ENCODE measurements at places on chromosomes 12 and 14.

- DNase-seq, result peak; percentile 35
Measured at GRCh38 chr12:113152835-113153814, 3.6 kb downstream of the CFAP73 start.

- no peak for DNase-seq
Measured at GRCh38 chr12:57103856-57104255, 7.3 kb downstream of the STAT6 start.

- no peak for DNase-seq
Measured at GRCh38 chr12:131758016-131758739, 47.3 kb downstream of the SFSWAP start.

- no peak for DNase-seq
Measured at GRCh38 chr12:71719647-71720370, 33.9 kb downstream of the TMEM19 start.

- DNase-seq, result no peak
Measured at GRCh38 chr14:60760644-60761364, 26.2 kb downstream of the MNAT1 start.

- no peak for DNase-seq
Measured at GRCh38 chr12:88067301-88067700, 38.1 kb upstream of the C12orf50 start.

- DNase-seq, result no peak
Measured at GRCh38 chr12:123752046-123752445, 10.1 kb upstream of the DNAH10 start.

GRCh38 chr14:55752580-55753390 lies 172.8 kb downstream of the KTN1 start:
- peak; percentile 57 for DNase-seq

DNA sequence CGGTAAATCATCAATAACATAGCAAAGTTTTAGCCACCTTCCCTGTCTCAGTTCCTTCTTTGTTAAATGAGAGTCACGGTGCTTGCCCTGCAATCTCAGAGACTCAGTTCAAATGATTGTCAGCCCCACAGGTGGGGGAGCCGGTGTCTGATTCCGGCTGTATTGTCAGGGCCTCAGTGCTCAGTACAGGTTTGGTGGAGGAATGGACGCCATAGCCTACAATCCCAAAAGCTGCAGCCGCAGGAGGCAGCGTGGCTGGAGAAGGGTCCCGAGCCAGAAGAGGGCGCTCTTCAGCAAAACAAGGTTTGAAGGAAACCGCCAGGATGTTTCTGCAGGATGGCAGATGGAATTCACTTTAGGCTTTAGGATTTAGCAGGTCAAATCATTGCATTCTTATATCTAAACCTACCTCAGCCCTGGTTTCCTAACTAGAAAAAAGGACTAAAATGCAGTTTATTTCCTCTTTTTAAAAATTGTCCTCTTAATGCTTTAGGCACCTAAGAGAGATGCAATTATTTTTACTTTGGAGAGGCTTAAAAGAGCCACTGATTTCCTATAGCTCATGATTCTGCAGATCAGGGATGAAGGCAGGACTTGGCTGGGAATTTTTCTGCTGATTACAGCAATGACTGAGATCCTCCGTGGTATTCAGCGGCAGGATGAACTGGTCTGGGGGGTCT lies 29.2 kb downstream of the FOS start:
- peak; percentile 68 for DNase-seq

GRCh38 chr12:131348231-131348630 lies 362.7 kb upstream of the SFSWAP start:
- DNase-seq, result no peak

DNA sequence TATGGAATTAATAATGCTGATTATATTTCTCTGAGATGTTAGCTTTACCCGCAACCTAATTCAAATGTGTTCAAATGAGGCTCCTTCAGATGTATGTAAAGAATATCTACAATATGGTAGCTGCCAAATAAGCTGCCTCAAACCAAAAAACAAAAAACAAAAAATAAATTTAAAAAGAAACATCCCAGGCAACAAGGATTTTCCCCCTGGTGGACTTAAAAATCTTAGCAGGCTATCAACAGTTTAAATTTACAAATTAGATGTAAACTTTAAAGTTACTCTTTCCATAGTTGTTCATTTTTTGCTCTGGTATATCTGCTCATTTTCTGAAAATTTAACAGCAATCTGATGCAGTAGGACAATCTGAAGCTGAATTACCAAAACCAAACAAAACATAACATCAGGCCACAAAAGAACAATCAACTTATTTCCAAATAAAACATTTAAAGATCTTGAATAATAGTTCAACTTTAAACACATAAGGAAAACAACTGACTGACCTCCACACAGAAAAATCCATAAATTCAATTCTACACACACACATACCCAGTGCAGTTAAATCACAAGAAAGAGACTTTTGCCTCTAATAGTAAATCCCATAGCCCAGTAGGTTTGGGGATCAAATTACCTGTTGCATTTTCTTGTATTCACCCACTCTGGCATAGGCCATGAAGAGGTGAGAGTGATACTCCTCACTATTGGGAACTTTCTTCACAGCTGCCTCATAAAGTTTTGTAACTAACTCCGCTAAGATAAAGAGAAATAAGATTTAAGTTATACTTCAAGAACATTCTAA lies 21.3 kb downstream of the NAA25 start:
- no peak for DNase-seq

GRCh38 chr12:31732926-31733548 lies 4.2 kb upstream of the AMN1 start:
- DNase-seq, result peak; percentile 49

GRCh38 chr12:3777206-3777809 lies 24.4 kb upstream of the CRACR2A start:
- DNase-seq, result no peak

DNA sequence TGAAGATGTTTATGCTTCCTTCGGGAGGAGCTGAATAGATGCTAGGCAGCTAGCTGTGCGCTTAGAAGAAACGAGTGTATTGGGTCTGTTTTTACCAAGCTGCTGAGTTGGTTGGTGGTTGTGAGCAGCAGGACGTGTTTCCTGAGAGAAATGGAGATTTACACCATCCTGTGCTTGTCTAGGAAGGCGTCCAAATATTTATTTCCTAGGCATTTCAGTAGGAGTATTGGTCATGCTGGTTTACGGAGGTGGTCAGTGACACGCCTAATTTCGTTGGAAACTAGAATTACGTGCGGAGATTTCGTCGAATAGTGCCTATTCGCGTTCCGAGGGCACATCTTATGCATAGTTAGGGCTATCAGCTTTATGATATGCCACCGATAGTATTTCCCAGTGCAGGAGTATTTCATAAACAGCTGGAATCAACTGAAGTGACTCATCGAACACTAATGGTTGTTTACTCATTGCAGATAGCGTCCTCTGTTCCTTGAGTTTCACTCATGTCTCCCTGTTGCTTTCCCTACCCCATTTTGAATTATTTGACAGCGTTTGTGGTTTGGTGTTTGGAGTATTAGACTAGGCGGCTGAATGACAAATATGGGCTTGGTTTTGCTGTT lies 780 bp downstream of the TBC1D15 start:
- peak; percentile 17 for DNase-seq

GRCh38 chr12:113935459-113935858 lies 30.7 kb downstream of the RBM19 start:
- no peak for DNase-seq

GRCh38 chr14:69776875-69777453 lies 10.0 kb downstream of the SRSF5 start:
- no peak for DNase-seq

- no peak for DNase-seq
Measured at GRCh38 chr14:85576848-85577542, 47.1 kb downstream of the FLRT2 start.

- DNase-seq, result no peak
Measured at GRCh38 chr12:114649585-114649984, 34.4 kb downstream of the TBX3 start.

DNA sequence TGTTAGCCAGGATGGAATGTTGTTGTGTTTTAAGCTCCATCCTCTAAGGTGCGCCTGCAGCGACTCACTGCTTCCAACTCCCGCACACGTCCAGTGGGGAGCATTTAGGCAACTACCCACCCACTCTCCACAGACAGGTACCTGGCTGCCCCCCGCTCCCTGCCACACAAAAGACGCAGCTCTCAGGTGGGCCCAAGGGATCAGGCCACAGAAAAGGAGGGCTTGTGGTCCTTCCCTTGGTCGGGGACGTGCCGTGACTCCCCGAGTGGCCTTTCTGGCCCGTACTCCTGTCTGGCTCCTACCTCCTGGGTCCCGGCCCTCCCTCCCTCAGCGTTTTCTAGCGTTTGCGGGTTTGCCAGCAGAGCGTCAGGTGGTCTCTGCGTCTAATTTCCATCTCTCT lies 16.2 kb downstream of the TEDC1 start:
- DNase-seq, result no peak

DNA sequence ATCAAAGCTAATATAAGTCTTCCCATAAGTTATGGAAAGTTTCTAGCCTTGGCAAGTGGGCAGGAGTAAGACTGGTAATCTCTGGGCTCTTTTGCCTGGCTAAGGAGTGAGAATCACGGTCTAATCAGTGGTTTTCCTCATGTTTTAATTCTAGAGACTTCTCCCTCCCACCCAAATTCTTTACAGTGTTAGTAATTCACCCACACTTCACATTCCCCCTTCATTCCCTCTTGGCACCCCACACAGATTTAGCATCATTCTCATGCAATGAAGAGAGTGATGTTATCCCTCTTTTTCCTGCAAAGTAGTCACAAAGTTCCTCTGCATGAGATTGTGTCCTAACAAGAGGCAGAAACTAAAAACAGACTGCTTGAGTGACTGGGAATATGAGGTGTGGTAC lies 28.6 kb upstream of the CACNA2D4 start:
- no peak for DNase-seq

DNA sequence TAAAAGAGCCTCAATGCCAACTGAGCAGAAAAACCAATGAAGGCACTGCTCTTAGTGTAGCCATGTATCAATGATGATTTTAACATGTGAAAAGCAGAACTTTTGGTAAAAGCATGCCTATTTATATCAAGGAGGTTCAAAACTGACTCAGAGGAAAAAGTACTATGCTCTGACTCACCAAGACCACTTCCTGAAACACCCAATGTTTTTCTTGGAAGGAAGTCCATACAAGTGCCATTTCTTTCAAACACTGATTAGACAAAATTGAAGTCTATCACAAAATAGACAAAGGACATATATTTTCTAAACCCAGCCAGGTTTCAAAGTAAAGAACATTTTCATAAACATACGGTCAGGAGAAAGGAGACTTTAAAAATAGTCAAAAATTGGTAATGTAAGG lies 88.6 kb downstream of the EPS8 start:
- DNase-seq, result peak; percentile 84

- no peak for DNase-seq
Measured at GRCh38 chr12:131028587-131029338, 75.1 kb downstream of the ADGRD1 start.

DNA sequence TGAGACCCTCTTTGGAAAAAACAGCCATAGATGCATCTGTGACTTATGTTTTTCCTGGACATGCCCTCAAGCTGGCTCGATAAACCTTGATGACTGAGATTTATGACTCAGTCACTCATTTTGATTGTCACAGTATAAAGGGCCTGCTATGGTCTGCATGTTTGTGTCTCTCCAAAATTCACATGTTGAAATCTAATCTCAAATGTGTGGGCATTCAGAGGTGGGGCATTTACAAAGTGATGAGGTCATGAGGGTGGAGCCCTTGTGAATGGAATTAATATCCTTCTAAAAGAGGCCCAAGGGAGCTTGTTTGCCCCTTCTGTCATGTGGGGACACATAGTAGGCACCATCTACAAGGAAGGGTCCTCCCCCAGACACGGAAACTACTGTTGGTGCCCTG lies 372.9 kb downstream of the APAF1 start:
- no peak for DNase-seq

DNA sequence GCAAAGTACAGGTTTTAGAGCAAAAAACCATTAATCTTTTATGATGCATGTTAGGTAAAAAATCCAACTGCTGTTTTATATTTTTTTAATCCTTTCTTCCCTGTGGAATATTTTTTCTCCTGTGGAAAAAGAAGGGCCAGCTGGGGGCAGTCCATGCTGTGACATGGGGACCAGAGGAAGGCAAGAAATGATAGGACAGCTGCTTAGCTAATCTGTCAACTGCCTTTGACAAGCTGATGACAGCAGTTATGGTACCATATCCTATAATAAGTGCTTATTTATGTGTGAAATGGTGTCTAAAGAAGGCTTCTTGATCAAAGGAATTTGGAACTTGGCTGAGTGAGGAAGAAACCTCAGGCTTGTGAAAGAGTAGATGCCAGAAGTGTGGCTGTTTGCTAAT lies 452.4 kb upstream of the NOVA1 start:
- DNase-seq, result no peak

DNA sequence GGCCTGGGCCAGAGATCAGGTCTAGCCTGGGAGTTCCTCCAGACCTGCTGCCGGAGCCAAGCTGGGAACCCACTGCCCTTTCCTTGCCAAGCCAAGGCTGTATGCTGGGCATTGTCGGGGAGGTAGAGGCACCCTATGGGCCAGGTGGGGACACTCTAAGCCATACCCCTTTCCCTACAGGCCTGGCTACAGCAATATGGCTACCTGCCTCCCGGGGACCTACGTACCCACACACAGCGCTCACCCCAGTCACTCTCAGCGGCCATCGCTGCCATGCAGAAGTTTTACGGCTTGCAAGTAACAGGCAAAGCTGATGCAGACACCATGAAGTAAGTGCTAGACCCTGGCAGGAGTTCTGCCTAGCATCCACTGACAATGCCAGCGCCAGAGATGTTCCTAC lies 4.9 kb downstream of the MMP14 start:
- DNase-seq, result no peak

All from fibroblast of the conjunctiva (primary cell).